ENCODE measurements at places on chromosomes 7 and 10.

DNA sequence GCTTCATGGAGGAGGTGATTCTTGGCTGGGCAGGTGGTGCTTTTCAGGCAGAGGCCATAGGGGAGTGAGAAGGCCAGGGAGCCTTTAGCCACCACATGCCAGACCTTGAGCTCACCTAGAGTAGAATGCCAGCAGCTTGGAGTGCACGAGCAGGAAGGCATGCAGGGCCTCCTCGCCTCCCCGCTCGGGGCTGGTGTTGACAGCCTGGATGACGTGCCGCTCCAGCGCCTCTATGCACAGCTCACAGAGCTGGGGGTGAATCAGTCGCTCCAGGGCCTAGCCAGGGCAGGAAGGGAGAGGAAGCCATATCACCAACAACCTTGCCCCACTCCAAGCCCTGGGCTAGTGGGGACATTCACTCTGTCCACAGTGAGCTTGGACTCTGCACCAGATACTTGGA is 15.7 kb downstream of the HPS1 start:
- DNase-seq, result no peak

GRCh38 chr7:25852211-25852938 is 299.6 kb upstream of the NFE2L3 start:
- no peak for DNase-seq

- no peak for DNase-seq
Measured at GRCh38 chr10:22437620-22438588, 92.6 kb downstream of the SPAG6 start.

DNA sequence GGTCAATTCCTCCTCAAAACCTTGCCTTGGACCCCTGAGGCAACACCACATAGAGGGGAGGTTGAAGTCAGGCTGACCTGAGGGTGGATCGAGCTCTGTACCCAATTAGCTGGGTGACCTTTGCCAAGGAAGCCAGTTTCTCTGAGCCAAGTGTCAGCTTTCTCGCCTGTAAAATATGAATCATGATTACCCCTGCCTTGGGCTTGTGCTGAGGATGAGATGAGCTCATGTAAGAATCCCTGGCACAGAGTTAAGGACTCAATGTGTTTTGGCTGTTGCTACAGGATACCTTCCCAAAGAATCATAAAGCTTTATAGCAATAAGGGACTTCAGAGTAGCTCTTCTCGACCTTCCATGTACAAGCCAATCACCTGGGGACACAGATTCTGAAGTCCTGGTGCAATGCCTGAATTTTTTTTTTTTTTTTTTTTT is 43.5 kb upstream of the CACUL1 start:
- no peak for DNase-seq

DNA sequence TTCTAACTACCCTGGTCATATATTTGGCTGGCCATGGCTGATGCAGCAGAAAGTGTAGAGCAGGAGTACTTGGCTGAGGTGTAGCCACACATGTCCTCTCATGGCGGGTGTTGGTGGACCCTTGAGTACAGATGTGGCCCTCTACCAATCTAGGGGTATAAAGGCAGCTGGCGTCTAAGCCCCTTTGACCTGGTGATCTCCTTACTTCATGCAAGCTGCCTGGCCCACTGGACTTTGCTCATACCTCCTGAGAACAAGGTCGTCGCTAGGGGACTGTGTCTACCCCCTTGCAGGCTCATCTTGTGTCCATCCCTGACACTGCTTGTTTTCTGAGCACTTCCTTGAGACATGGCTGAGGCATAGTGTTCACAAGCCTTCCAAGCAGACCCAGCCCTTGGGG is 287.8 kb downstream of the RPS24 start:
- no peak for DNase-seq
